ENCODE measurements at places on chromosomes 5 and 9. TPM values are rescaled to one million over a fixed set of nuclear protein-coding genes. Genes with fewer than 3 reads are reported as not detected.
A peak's percentile ranks its signal among the peaks of the same experiment; 100 is the strongest.

The CBY3 gene
- total RNA-seq, result not detected

- DNase-seq, result peak; percentile 65
These were observed 4.7 kb upstream of the TNIP1 start for GRCh38 chr5:151085517-151086041.

GRCh38 chr5:160843240-160843639 is 8.8 kb downstream of the ATP10B start:
- DNase-seq, result no peak

DNA sequence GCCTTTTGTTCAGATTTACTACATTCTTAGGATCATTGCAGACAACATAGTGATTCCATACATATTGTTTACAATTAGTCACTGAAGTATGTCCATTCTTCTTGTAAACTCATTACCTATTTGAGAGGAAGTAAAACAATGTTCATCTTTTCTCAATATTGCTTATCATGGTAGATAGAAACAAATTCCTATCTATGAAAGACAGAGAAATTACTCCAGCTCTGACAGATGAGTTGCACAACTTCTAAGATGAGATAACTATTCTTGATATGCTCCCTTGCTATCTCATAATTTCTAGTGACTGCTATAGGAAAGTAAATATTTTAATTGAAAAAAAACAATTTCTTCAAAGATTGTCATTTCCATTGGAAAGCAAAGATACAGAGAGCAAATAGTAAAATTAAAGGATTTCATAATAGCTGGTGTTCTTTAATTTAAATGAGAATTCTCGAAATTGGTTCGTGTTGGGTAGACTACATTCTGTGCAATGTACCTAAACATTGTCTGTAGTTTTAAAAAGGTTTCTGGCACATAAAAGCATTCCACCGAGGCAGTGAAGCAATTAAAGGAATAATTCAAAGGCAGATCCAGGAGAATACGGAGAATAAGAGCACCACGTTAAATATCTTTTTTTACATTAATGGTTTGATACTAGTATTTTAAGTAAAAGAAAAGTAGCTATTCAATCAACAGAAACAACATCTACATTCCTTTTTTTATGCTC is 1029.1 kb upstream of the ACO1 start:
- DNase-seq, result peak; percentile 38

The NKD2 gene
- 0.51 TPM for total RNA-seq

GRCh38 chr5:151677776-151678545 is 8.8 kb downstream of the SPARC start:
- no peak for DNase-seq

DNA sequence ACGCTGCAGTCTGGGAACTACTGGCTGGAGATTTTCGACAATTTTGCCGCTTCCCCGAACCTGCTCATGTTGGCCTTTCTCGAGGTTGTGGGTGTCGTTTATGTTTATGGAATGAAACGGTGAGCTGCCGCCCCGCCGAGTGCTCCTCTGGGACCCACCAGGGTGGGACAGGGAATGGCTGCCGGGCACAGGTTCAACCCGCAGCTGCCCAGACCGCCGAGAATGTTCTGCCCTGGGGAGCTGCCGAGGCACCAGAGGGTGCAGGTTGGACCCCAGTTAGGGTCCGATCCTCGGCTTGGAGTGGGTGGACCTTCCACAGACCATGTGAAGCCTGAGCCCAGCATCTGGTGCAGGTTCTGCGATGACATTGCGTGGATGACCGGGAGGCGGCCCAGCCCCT is 19.1 kb downstream of the SLC6A18 start:
- no peak for DNase-seq

GRCh38 chr5:148208226-148208625 is 5.4 kb downstream of the SPINK6 start:
- peak; percentile 54 for DNase-seq

The PDLIM7 gene
- 19.5 TPM for total RNA-seq

DNA sequence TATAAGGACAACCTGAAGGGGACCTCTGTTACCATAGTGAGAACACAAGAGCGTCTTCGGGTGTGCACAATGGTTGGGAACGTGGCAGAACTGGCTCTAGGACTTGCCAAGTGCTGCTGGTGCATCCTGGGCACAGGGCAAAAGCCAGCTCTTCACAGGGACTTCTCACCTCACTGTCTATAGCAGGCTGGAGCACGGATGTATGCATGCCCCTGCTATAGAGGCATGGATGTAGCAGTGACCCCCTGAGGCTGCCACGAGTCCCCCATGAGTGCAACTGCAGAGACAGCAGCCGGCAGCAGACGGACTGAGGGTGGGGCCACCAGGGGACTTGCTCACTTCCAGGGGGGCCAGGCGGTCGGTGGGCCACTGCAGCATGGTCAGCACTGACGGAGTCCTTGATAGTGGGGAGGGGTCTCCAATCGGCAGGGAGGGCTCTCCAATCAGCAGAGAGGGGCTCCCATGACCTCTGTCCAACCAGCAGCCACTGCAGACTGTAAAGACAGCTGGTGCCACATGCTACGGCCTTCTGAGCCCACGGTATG is 64.9 kb downstream of the SEMA4D start:
- DNase-seq, result no peak

The CARD6 gene
- total RNA-seq, result 7.8 TPM

DNA sequence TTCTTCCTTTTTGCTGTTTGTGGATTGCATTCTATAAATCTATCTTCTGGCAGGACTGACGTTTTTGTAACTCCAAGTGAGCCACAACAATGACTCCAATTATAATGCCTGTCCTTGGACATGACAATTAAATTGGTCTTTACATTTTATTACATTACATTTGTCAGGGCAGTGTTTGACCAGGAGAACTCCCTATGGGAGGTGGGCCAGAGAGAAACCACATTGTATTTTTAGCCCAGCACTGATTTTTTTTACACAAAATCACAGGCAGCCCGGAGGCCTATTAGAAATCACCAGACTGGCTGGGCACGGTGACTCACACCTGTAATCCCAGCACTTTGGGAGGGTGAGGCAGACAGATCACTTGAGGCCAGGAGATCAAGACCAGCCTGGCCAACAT is 99.1 kb upstream of the SMC5 start:
- no peak for DNase-seq

- DNase-seq, result peak; percentile 41
These were observed 192.7 kb downstream of the SMC2 start for GRCh38 chr9:104286799-104287198.

GRCh38 chr9:126614455-126615244 is 922 bp downstream of the LMX1B start:
- DNase-seq, result no peak

- DNase-seq, result no peak
These were observed 10.0 kb upstream of the BOD1 start for GRCh38 chr5:173626505-173626820.

DNA sequence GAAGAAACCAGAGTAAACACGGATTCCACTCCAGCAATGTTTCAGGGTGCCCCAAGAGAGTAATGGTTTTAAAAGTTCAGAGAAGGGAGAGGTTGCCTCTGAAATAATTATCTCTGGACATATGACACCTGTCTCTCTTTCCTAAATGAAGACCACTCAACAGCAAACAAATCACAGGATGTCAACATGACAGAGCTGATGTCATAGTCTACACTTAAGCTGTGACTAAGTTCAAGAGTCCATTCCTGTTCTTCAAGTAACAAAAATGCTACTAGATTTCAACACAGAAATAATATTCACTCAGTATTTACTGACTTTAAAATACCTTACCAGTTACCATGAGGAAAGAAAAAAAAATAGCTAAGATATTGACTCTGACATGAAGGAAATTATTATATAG is 44.7 kb upstream of the SLC30A5 start:
- DNase-seq, result peak; percentile 64

GRCh38 chr9:35158501-35159280 is 3.1 kb upstream of the UNC13B start:
- no peak for DNase-seq

GRCh38 chr5:56064984-56065383 is 70.2 kb upstream of the IL6ST start:
- DNase-seq, result peak; percentile 16

GRCh38 chr9:105089874-105090273 is 154.6 kb upstream of the SLC44A1 start:
- no peak for DNase-seq

- no peak for DNase-seq
These were observed 77.2 kb downstream of the PRRT1B start for GRCh38 chr9:131622523-131622922.

The FOXI1 gene
- total RNA-seq, result not detected

DNA sequence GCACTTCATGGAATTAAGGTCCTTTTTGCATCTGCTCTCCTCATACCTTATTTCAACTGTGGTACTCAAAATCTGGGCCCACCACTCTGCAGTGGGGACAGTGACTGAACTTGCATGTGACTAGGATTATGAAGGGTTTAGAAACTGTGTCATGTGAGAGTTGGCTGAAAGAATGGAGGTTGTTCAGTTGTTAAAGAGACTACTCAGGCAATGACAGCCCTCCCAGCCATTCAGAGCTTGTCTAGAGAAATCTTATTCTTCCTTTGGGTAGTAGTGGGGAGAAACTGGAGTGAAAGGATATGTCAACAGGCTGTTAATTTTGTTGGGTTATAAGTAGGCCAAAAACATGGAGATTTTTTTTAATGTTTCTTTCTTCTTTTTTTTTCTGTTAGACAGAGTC is 10.3 kb downstream of the AOPEP start:
- no peak for DNase-seq

GRCh38 chr9:7963026-7963425 is 163.4 kb upstream of the DMAC1 start:
- peak; percentile 19 for DNase-seq

The DNAH5 gene
- 0.13 TPM for total RNA-seq

- peak; percentile 86 for DNase-seq
These were observed 200.0 kb upstream of the ATP10B start for GRCh38 chr5:161051920-161052500.

DNA sequence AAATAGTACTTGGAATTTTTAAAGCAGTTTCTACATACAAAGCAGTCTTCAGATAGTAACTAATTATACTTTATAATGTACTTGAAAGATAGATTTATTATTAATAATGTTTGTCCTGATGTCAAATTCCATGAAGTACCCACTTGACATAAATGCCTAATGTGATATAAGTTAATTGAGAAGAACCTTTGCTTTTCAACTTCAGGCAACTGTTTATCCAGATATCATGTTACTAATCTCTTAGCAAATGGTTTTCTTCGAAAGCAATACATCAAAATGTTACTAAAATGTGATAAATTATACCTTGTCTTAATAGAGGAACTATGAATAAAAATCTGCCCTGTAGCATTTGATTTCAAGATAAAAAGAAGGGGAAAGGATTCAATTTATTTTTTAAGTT is 146.8 kb upstream of the FBXL17 start:
- DNase-seq, result no peak

The PCDH12 gene
- total RNA-seq, result under 0.01 TPM

DNA sequence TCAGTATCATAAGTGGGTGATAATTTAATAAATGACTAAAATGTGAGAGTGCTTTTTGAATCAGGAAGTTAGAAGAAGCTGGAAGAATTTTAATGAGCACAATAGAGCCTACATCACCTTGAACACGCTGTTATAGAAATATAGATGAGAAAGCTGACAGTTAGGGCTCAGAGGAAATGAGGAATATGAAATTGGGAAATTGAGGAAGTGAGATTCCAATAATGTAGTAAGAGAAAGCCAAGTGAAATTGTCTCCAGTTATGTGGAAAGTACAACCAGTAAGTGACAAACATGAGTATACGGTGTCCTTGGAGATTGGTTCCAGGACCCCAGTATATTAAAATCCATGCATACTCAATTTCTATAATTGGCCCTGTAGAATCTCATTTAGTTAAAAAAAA is 235.9 kb upstream of the FAM174A start:
- no peak for DNase-seq

DNA sequence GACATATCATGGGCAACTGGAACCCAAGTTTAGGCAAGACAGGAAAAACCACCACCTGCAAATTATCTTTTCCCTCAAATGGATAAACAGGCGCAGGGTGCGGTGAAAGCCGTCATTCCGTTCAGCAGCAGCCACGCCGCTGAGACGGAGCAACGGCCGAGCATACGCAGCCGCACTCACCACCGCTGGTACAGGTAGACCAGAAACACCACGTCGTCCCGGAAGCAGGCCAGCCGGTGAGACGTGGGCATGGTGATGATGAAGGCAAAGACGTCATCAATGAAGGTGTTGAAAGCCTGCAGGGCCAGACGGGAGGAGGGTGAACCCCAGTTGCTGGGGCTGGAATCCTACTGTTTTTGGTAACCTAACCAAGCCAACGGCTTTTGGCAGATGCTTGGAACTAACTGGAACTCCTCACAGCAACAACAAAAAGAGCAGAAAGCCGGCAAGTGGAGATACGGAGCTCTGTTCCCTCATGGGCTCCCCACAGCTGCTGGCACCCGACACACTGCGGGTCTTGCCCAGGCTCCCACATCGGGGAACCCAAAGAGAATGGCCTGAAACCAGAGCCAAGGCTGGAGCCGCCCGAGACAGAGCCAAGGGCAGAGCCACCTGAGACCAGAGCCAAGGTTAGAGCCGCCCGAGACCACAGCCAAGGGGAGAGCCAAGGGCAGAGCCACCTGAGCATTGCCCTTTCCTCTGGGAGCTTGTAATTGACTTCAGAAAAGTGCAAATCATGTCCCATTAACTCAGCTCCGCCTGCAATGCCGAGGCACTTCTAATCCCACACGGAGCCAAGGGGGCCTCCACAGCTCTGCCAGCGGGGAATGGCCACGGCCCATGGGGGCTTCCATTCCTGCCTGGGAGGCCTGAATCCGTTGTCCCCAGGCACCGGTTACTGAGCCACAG is 24.2 kb downstream of the CLPTM1L start:
- DNase-seq, result no peak

DNA sequence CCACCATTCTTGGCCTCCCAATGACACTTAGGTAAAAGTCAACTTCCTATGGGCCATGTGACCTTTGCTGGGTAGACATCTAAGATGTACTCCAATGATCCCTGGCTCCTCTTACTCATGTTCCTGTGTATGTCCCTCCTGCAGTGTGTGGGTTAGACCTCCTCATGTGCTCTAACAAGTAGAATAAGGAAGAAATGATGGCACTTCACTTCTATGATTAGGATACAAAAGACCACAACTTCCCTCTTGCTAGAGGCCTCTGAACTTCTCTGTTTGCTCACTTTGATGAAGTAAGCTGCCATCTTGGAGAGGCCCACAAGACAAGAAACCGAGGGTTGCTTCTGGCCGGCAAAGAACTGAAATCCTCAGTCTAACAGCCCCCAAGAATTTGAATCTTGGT is 131.8 kb downstream of the TAF11L14 start:
- DNase-seq, result no peak
